Fibroblast of mammary gland (primary cell): ENCODE measurements at places on chromosomes 1 and 21.

- DNase-seq: no peak
These were observed 10.6 kb upstream of the DIP2A start for GRCh38 chr21:46448108-46448507.

- DNase-seq: no peak
These were observed 183.4 kb downstream of the ZNF281 start for GRCh38 chr1:200226268-200226968.

- DNase-seq: peak; percentile 4
These were observed 138.4 kb upstream of the TIAM1 start for GRCh38 chr21:31482460-31482859.

DNA sequence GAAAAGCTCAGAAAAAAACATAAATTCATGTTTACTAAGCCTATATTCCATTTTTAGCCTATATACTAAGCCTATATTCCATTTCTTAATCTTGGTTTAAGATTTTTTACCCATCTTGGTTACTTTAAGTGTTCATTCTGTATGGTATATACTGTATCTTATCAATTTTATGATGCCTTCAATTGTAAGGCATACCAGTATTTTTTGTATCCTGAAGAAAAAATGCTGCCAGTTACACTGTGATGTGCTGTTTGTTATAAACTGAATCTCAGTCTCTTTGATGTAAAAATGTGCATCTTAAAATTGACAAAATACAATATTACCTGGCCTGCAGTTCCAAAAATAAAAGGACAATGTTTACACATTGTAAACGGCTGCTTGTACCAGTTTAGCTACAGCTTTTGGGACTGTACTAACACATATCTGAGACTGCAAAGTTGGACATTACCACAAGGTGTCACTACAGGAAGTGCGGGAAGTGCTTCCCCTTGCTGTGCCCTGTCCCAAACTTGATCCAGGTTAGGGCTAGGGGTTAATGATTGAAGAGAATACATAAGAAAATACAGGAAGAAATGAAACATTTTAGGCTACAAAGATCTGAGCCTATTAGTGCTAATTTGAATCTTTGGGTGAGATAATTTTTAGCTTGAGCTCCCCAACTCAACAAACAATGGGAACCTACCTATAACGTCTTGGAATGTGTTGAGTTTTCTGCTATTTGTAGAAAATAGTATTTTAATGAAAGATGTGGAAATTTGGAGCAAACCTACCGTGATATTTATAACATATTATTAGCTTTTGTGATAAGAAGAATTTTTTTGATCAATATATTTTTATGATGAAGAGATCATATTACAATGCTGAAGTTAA, 108.9 kb downstream of the LBR start:
- DNase-seq: peak; percentile 53

GRCh38 chr1:143553627-143554026, 418.2 kb downstream of the FAM72C start:
- DNase-seq: no peak

- DNase-seq: peak; percentile 26
These were observed 716.9 kb downstream of the ADGRL2 start for GRCh38 chr1:82517586-82517985.

- DNase-seq: no peak
These were observed 13.2 kb upstream of the SLC41A1 start for GRCh38 chr1:205826016-205826806.

- DNase-seq: peak; percentile 73
These were observed 939 bp upstream of the CCN1 start for GRCh38 chr1:85579622-85580021.

DNA sequence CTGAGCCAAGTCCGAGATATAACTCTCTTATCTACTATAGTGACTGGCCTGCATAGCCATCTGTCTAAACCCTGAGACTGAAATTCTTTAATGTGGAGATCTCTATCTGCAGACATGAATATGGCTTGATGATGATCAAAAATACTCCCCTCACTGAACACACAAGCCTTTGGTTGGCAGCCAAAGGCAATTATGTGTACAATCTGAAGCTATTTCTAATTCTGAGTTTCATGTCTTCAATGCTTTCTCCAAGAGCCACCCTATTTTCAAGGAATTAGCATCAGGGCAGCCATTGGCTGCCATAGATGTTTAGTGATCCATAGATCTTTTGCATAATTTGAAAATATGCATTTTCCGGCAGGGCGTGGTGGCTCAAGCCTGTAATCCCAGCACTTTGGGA, 168.2 kb downstream of the TGFB2 start:
- DNase-seq: no peak

- DNase-seq: peak; percentile 88
These were observed 5.1 kb downstream of the ATF3 start for GRCh38 chr1:212613440-212614335.

DNA sequence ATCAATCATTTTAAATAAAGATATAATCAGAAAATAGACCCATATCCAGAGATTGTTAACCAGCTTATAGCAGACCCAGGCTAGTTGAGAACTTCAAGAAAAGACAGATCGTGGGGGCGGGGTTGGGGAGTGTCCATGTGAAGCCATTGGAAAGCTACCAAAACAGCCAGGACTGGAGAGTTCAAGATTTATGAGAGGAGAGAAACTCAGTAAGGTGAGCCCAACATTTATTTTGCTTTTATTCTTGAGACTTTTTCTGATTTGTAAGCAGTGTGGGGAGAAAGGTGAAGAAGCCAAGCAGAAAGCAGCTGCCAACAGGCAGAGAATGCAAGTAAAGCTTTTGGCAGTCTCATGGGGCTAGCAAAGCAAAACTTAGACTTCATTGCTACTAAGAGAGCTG, 179.9 kb downstream of the VPS13D start:
- no peak for DNase-seq

DNA sequence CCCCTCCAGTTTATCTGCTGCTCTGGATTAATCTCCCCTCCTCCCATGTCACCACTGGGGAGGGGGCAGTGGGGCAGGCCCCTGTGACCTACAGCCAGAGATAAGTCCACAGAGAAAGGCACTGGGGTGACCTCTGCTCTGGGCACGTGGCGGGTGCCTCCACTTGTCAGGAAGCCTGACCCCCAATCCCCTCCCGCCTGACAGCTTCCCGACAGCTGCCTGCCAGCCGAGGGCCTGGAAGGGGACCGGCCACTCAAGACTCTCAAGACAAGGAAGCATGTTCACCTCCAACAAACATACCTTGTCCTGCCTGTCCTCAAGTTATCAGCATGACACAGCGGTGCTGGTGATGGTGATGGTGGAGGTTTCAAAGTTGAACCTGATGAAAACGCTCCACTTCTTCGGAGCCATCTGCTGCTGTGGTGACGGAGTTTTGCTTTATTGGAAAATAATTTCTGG, 3.2 kb upstream of the FAAP20 start:
- DNase-seq: no peak

DNA sequence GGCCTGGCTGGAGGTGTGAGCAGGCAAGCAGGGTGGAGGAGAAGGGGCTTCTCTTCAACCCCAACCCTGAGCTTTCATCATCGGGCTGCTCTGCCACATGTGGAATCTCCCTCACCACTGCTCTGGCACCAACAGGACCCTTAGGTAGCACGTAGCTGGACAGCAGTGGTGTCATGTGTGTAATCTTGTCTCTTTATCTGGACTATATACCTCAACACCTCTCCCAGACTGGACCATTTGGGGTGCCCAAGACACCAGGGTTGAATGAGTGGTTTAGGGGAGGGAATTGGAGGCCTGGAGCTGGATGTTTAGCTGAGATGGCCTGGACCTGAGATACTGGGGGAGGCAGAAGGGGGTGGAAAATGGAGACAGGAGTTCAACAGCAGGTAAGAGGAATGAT, 63.0 kb downstream of the UBE2T start:
- no peak for DNase-seq

DNA sequence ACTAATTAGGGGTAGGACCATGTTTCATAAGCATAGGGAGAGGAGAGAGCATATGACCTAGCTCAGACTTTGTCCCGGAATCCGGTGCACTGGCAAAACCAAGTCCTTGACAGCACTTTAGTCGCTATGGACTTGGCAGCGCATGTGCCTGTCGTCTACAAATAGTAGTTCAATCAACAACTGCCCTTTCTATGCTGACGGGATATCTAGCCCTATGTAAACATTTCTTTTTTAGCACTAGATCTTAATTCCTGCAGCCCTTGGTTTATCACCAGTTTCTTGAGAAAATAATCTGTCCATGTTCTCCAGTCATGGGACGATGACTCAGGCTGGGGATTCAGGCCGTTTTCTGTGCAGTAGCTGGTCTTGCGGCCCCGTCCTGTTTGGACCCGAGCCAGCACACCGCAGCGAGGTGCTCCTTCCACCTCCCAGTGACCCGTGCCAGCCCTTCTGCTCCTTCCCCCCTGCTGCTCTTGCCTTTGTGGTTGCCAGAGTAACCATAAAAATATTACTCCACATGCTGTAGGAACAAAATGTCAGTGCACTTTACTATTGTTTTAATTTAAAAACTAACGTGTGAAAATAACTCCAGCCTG, 8.6 kb upstream of the MT1HL1 start:
- DNase-seq: no peak

GRCh38 chr1:157472959-157473358, 79.4 kb downstream of the FCRL5 start:
- no peak for DNase-seq

- peak; percentile 55 for DNase-seq
These were observed 200.7 kb upstream of the RAB4A start for GRCh38 chr1:229070168-229070567.

- DNase-seq: peak; percentile 35
These were observed 70.7 kb downstream of the ABCA4 start for GRCh38 chr1:94050254-94050653.

DNA sequence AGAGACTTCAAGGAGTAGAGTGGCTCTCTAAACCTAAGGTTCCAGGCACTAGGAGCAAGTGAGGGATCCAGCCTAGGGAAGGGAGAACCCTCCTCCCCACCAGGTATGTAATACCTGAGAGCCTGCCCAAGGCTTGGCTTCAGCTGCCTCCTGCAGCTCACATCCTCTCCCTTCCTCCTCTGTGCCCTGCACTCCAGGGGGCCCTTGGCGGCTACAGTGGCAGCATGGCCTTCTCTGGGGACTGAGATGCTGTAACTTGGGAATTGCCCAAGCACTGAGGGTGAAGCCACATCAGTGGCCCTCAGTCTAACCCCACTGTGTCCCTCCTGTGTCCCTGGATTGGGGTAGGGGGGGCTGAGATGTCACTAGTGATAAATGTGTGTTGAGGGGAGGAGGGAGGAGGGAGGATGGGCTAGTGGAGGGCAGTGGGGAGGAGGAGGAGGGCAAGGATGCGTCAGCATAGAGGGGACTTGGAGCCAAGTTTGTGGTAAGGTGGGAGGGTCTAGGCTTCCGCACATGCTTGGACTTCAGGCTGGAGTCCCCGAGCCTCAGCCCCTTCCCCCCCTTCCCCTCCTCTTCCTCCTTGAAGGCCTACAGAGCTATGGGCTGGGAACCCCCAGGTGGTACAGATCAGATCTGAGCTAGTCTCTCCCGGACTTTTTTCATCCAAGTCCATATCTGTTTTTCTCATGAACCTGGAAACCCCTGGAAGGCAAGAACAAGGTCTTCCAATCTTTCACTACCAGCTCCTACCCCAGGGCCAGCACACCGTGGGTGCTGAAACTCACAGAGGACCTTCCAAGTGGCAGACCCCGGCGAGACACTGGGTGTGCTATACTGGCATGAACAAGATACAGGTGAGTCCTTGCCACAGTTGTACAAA, 17.5 kb downstream of the COL9A2 start:
- DNase-seq: peak; percentile 34

- DNase-seq: peak; percentile 98
These were observed 64.2 kb downstream of the TCP10L start for GRCh38 chr21:32520875-32521735.

DNA sequence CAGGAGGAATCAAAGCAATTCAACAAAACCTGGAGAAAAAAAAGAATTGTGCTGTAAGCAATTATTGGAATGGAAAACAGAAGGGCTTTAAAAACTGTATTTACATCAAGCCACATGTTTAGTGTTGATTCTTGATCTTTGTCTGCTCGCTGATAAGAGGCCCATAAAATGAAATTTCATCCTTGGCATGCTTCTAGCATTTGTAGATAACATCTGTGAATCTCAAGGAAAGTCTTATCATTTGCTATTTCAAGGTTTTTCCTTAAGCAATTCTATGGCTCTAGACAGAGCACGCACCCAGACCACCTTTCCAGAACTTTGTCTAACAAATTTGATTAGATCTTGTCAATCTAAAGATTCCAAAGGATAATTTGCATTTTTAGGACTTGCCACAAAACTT, 181.0 kb upstream of the FGGY start:
- no peak for DNase-seq

GRCh38 chr1:62370594-62370993, 51.4 kb upstream of the KANK4 start:
- no peak for DNase-seq

DNA sequence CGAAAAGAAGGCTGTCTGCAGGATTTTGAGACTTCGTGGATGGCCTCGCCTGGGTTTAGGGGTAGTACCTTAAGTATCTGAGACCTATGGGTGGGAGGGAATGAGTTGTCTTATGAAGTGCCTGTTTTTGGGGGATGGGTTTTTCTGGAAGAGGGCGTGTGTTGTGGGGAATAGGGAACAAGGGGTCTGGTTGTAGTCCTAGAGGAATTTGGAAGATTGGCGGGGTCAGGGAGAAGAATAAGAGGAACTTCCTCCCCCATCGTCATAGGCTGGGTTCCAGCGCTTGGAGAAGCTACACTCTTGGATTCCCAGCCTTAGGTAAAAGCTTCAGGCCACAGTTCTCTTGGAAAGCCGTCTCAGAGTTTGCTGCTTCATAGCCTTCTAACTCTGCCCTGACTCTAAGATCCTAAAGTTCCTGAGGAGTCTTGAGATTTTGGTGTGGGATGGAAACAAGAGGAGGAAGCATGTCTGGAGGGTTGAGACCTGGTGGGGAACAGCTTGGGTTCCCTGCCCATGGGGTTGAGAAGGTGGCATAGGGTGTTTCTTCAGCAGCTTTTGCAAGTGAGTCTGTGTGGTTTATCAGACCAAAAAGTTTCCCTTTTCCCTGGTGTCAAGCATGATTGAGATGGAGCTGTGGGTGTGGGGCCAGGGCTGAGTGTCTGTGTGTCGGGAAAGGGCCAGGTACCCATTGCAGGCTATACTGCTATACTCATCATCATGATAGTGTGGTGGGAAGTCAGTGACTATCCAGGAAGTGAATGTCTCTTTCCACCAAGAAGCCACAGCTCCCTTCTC, 1.8 kb downstream of the VANGL2 start:
- no peak for DNase-seq

DNA sequence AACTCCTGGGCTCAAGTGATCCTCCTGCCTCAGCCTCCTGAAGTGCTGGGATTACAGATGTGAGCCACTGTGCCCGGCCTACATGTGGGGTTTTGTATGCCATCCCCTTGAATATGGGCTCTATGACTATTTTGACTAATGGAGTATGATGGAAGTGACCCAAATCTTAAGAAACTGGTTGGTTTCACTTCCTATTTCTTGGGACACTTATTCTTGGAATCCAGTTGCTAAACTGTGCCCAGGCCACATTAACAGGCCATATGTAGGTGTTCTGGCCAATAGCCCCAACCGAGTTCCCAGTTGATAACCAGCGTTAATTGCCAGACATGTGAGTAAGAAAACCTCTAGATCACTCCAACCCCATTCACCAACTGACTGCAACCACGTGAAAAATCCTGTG, 36.3 kb upstream of the CLIC4 start:
- DNase-seq: no peak

GRCh38 chr21:43786300-43786806, 3.0 kb upstream of the RRP1 start:
- DNase-seq: no peak

- DNase-seq: no peak
These were observed 137.8 kb downstream of the TSEN15 start for GRCh38 chr1:184189361-184189760.
